Thymus (tissue), 14 donors: ENCODE measurements at places on chromosomes 13 and 19. TPM values are rescaled to one million over a fixed set of nuclear protein-coding genes. Genes with fewer than 3 reads are reported as not detected.

ZMYM5 gene
- total RNA-seq, result 17.8 TPM

TMPRSS9 gene
- total RNA-seq, result 0.09 TPM

PROZ gene
- total RNA-seq, result 0.05 TPM

PRR12 gene
- total RNA-seq, result 2.3 TPM

ZNF737 gene
- total RNA-seq, result 28.2 TPM

SBK2 gene
- total RNA-seq, result not detected

KCNC3 gene
- total RNA-seq, result 0.47 TPM

FPR2 gene
- 1.2 TPM for total RNA-seq

ZNF442 gene
- 3.8 TPM for total RNA-seq

SIGLEC12 gene
- total RNA-seq, result 0.99 TPM

ALOX5AP gene
- total RNA-seq, result 77.1 TPM

KHSRP gene
- 49.9 TPM for total RNA-seq

GGN gene
- total RNA-seq, result not detected

ZSCAN1 gene
- 0.42 TPM for total RNA-seq

PNMA8C gene
- 0.05 TPM for total RNA-seq

ZNF541 gene
- total RNA-seq, result 0.14 TPM

GPC5 gene
- total RNA-seq, result 0.28 TPM

CEACAM21 gene
- total RNA-seq, result 4.8 TPM

TUBB4A gene
- 0.24 TPM for total RNA-seq

RFX1 gene
- total RNA-seq, result 1.2 TPM

LGALS14 gene
- 0.14 TPM for total RNA-seq

ZNF302 gene
- 32.7 TPM for total RNA-seq

THSD8 gene
- 9.9 TPM for total RNA-seq

ZNF808 gene
- 12.1 TPM for total RNA-seq

AMER2 gene
- total RNA-seq, result under 0.01 TPM

ZNF845 gene
- total RNA-seq, result 10.5 TPM

TNFSF11 gene
- 2.8 TPM for total RNA-seq

GPR32 gene
- total RNA-seq, result not detected

TICAM1 gene
- total RNA-seq, result 0.66 TPM
